ENCODE measurements at places on chromosomes 2 and 18.

DNA sequence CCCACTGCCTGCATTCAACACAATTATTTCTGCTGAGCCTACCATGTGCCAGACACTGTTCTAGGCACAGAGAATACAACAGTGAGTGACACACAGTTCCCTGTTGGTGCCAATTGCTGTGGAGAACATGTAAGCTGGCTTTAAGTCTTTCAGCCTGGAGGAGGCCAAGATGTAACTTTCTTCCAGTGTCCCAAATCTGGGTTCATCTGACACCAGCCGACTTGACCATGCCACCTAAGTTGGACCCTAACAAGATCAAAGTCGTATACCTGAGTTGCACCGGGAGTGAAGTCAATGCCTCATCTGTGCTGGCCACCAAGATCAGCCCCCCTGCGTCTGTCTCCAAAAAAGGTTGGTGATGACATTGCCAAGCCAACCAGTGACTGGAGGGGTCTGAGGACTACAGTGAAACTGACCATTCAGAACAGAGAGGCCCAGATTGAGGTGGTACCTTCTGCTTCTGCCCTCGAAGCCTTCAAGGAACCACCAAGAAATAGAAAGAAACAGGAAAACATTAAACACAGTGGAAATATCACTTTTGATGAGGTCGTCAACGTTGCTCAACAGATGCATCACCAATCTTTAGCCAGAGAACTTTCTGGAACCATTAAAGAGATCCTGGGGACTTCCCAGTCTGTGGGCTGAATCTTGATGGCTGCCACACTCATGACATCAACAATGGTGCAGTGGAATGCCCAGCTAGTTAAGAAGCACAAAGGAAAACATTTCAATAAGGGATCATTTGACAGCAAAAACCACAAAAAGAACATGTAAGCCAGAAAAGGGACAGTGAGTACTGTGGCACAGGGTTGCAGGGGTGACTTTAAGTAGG lies 6.3 kb downstream of the TRABD2A start:
- no peak for DNase-seq

DNA sequence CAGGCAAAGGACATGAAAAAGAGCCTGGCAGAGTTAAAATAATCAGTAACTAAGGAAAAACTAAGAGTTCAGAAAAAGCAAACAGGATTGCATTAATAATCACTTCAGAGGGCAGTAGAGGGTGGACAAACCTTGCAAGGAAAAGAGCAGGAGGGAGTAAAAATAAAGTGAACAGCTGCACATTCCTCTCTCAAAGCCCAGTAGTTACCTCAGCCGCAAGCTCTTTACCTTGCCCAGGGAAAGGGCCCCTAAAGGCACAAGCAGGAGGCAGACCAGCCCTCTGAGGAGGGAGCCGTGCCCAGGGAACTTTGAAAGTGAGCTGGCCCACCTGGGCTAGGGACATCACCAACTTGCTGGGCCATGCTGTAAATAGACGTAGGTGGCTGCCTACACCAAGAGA lies 196.9 kb downstream of the C1D start:
- no peak for DNase-seq

- no peak for DNase-seq
Observed at GRCh38 chr18:39647627-39648534, 2082.3 kb upstream of the CELF4 start.

GRCh38 chr2:9169349-9170107 lies 37.1 kb upstream of the ASAP2 start:
- no peak for DNase-seq

DNA sequence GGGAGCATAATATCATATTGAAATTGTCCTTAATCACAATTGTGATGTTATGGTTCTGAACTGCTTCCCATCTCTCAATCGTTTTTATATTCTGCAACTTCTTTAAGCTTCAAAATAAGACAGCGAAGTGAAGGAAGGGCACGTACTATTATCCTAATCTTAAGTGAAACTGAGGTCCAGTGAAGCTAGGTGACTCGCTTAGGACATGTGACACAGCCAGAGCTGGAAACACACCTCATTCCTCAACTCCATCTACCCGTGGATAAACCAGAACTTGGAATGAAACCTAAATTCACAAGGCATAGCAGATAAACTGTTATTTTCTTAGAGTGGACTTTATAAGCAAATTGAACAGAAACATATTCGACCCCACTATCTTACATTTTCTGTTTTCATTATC lies 191.2 kb upstream of the PXDN start:
- no peak for DNase-seq

- DNase-seq = no peak
Observed at GRCh38 chr2:197152451-197153228, 157.9 kb downstream of the ANKRD44 start.

DNA sequence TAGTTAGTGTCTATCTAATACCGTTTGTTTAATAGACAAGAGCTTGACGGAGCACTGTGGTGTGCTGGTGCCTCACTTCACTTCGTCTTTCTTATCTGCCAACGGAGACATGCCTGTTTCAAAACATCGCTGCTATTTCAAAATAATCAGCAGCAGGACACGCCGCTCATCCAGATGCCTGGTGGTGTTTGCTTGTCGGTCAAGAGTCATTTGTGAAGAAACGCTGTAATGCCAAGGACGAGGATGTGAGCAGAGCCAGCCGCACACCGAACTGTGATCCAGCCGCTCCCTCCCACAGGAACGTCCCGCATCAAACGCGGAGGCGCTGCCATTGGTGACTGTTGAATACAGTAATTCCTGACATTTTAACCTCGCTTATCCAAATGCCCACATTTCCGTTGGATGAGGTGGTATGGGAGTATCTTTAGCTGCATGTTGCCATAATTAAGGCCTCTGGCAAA lies 432.4 kb downstream of the FBXO15 start:
- DNase-seq = no peak

- no peak for DNase-seq
Observed at GRCh38 chr2:9333591-9334171, 89.6 kb downstream of the ITGB1BP1 start.

DNA sequence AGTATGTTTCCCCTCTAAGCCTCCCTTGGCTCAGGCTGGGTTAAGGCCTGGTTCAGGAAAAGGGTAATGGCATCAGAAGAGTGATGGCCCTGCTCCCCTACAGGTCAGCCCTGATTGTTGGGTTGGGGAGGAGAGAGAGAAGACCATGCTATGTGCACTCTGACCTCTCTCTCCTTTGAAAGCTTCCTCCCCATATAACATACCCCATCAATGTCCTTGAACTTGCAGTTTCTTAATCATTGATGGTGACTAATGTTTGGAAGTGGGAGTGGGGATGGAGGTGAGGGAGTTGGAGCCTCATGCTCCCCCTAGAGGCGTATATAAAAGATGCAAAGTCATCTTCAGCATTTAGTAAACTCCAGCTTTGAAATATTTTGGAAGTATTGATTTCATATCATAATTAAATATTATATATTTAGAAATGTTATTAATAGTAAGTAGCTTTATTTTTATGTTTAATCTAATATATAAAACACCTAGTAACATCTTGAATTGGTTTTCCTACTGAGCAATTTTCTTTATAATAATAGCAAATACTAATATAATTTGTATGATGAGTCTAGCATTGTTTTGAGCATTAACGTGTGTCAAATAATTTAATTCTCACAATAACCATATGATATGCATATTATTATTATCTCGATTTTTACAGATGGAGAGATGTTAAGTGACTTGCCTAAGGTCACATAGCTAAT lies 8.8 kb downstream of the PLCL1 start:
- no peak for DNase-seq

DNA sequence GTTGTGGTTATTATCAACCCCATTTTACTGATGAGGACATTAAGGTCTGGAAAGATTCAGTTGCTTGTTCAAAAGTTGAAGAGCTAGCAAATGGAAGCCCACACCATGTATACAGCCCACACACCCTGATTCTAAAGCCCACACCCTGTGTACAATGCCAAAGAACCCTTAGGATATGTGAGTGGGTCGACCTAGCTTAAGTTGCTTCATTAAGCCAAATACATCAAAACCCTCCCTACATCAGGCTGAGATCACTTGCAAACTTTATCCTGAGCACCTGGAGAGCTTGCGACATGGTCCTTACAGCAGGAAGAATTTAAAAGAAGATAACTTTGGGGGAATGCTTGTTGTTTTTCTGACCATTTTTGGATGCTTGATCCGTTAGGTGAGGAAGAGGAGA lies 435 bp upstream of the ARHGAP25 start:
- no peak for DNase-seq

GRCh38 chr2:147451902-147452515 lies 392.8 kb upstream of the ACVR2A start:
- DNase-seq = no peak

GRCh38 chr2:108625186-108625827 lies 91.0 kb downstream of the LIMS1 start:
- no peak for DNase-seq

- DNase-seq = no peak
Observed at GRCh38 chr18:61827591-61827990, 65.2 kb downstream of the RNF152 start.

- DNase-seq = peak; percentile 77
Observed at GRCh38 chr2:30447149-30448045, at the start of gene LCLAT1. LCLAT1 (plus strand) TSS chr2:30447246; CDS start chr2:30525591, 78,345 bp downstream.

GRCh38 chr18:74006143-74006542 lies 141.5 kb downstream of the FBXO15 start:
- DNase-seq = no peak

DNA sequence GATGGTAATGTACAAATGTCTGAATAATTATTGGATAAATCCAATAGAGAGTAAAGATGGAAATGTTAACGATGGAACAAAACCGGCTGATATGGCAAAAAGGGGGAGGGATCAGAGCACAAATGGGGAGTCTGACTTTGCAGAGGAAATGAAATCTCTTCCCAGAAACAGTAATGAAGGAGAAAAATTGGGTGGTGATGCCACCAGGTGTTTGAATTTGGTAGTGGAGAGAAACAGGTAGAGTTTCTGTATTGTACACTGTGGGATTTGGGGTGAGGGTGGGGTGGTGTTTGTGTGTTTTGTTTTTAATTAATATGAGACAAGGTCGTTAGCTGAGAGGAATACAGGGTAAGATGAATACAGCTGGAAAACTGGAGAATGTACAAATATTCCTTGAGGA lies 20.4 kb upstream of the XDH start:
- no peak for DNase-seq

DNA sequence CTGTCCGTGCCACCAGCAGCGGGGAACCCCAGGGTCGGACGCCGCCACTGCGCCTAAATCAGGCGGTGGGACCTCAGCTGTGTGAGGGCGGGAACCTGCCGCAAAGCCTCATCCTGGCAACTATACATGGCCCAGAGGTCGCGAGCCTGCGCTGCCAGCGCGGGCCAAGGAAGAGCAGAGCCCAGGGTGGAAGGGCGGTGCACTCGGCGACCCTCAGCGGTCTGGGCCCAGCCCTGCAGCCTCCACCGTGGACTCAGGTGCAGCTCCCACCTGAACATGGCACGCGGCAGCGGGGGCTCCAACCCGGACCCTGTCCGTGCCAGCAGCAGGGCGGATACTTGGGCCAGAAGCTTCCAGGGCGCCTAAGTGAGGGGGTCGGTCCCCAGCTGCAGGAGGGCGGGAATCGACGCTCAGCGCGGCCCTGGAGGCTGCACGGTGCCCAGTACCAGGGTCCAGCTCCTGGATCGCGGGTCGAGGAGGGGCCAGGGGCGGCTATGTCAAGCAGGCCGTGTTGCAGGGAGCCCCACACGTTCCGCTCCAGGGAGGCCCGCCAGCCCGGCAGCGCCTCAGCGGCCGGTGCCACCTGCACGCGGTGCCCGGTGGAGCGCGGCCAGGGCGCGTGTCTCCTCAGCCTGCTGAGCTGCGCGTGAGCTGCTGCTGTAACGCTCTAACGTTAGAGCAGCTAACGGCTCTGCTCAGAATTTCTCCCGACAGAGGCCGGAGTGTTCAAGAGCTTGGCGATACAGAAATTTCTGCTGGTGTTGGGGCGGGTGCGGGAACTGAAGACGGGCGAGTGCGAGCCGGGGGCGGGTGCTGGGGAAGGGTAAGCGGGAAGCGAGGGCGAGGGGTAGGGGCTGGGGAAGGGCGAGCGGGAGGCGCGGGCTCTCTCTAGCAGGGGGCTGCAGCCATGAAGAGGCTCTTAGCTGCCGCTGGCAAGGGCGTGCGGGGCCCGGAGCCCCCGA lies at the start of gene ANKRD30B:
Gene ANKRD30B, plus strand, starts transcription at position 660 of the 962 bp plus-strand sequence. Its CDS starts 248 bp downstream, at position 908.
- DNase-seq = no peak

DNA sequence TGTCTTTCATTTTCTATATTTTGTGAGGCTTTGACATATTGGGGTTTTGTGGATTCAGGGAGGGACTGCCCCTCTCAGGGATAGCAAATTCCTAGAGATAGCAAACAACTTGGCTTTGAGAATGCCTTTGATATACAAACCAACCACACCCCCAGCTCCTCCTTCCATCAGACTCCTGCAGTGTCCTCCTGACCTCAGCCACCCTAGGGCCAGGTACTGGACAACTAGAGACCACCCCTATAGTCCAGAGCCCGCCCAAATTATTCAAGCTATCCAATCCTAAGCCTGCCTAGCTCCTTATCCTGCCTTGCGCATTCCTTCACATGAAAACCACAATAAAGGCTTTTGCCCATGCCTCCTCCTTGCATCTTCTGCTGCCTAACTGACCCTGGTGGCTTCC lies 22.9 kb upstream of the STAM2 start:
- no peak for DNase-seq

DNA sequence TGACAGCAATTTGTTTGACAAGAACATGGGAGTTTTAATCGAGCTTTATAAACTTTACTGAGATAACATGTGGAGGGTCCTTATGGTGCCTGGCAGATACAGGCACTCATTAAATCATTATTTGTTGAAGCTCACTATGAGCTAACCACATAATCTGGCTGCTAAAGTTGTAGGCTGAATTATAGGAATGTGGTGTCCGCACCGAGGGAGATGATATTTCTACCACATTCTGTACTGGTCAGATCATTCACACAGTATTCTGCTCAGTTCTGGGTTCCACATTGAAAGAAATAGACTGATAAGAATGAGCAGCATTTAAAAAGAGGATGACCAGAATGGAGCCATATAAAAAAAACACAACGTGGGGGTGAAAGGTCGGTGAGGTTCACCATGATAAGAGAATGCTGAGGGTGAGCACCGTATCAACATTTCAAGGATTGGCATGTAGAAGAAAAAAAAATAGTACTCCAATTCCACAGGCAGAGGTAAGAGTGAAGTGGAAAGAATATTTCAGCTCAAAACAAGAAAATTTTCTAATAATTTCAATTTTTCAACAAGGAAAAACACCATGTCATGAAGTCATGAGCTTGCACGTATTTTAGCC lies 54.4 kb downstream of the TMEFF2 start:
- no peak for DNase-seq

- DNase-seq = no peak
Observed at GRCh38 chr18:35577045-35577848, 4.3 kb upstream of the GALNT1 start.

- no peak for DNase-seq
Observed at GRCh38 chr2:238775591-238775990, 72.3 kb upstream of the TWIST2 start.

DNA sequence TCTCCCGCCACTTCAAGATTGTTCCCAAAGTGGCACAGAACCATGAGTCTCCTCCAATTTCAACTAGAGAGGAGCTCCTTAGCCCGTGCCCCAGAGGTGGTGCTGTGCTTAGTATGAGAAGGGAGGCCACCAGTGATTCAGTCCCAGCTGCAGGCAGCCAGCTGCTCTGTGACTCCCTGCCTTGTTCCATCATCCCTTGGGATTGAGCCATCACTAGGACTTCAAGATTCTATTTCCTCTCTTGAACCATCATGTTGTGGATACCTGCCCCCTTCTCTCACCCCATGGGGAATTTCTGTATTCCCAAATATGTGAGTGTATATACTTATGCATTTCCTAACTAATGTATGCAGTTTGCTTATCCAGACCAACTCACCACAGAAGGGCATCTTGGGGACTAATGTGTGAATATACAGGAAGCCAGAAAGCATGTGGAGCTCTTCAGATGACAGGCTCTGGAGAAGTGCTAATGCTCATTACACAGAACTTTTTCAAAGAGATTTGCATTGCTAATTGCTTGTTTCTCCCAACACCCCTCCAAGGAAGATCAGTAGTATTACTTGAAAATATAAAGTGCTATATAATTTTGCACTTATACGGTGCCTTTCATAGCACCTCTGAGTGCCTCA lies 111.0 kb upstream of the MAP3K20 start:
- DNase-seq = no peak

Measured in activated CD4-positive, alpha-beta T cell treated with anti-CD3 and anti-CD28 coated beads for 1 hour (primary cell).